ENCODE measurements at places on chromosomes 3 and 15.

- no peak for DNase-seq
- H3K4me3 ChIP-seq = no peak overlapping the region
- H3K4me1 ChIP-seq = peaks cover 25% of the 10 kb centered on the region
- H3K27ac ChIP-seq = peak overlapping the region; percentile 47
- no peaks in the 10 kb centered on the region for H3K36me3 ChIP-seq
- no peaks in the 10 kb centered on the region for H3K27me3 ChIP-seq
Measured at GRCh38 chr3:143352850-143353550, 233.4 kb downstream of the CHST2 start.

GRCh38 chr15:88744548-88745020, 58.7 kb upstream of the ACAN start:
- no peaks in the 10 kb centered on the region for H3K4me1 ChIP-seq
- no peaks in the 10 kb centered on the region for H3K36me3 ChIP-seq
- peaks cover 36% of the 10 kb centered on the region for H3K27me3 ChIP-seq
- H3K27ac ChIP-seq = no peak overlapping the region
- H3K4me3 ChIP-seq = no peak overlapping the region
- no peak for DNase-seq

DNA sequence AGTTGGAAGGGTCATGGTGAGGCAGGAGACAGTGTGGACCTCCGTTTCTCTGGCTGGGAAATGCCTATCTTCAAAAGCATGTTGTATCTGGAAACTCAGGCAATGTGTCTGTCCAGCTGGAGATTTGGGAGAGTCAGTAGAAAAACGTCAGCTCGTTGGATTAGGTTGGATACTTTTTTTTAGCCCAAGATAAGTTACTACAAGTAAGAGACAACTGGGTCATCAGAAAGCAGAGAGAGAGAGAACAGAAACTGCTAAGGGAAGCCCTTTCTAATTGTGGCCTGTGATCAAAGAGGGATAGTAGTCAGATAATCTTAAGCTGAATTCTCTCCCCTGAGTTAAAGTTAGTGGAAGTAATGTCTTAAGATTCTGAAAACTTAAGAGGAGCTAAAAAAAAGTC, 78.9 kb upstream of the ZNF280D start:
- H3K27me3 ChIP-seq = no peaks in the 10 kb centered on the region
- H3K36me3 ChIP-seq = no peaks in the 10 kb centered on the region
- DNase-seq = no peak
- H3K4me1 ChIP-seq = peaks cover 3% of the 10 kb centered on the region

- H3K27me3 ChIP-seq = peaks cover 22% of the 10 kb centered on the region
- peaks cover 7% of the 10 kb centered on the region for H3K4me1 ChIP-seq
- DNase-seq = no peak
Measured at GRCh38 chr15:70580286-70580685, 183.1 kb downstream of the UACA start.

DNA sequence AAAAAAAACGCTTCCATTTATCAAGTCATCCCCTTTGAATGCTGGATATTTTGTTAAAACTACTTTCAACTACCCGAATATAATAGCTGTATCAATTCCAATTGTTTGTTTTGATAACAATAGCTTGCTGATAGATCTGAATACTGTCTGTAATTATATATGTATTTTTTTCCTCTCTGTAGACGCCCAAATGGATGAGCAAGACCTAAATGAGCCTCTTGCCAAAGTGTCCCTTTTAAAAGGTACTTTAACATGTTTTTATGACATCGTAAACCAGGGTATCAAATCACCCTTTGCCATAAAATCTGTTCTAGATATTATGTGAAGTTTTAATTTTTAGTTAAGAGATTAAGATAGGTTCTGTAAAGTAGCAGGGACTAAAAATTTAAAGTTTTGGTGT, 111.5 kb upstream of the FLNB start:
- no peak overlapping the region for H3K4me3 ChIP-seq
- peaks cover 17% of the 10 kb centered on the region for H3K36me3 ChIP-seq

- peak overlapping the region; percentile 50 for H3K4me3 ChIP-seq
- H3K27me3 ChIP-seq = no peaks in the 10 kb centered on the region
- peaks cover 57% of the 10 kb centered on the region for H3K36me3 ChIP-seq
- DNase-seq = no peak
- H3K27ac ChIP-seq = peak overlapping the region; percentile 84
- peaks cover 97% of the 10 kb centered on the region for H3K4me1 ChIP-seq
Measured at GRCh38 chr3:71057526-71057894, 526.0 kb downstream of the FOXP1 start.
